GM23338 (cell line): ENCODE measurements at places on chromosomes 5 and 9. TPM values are rescaled to one million over a fixed set of nuclear protein-coding genes. Genes with fewer than 3 reads are reported as not detected.
A peak's percentile ranks its signal among the peaks of the same experiment; 100 is the strongest.

DNA sequence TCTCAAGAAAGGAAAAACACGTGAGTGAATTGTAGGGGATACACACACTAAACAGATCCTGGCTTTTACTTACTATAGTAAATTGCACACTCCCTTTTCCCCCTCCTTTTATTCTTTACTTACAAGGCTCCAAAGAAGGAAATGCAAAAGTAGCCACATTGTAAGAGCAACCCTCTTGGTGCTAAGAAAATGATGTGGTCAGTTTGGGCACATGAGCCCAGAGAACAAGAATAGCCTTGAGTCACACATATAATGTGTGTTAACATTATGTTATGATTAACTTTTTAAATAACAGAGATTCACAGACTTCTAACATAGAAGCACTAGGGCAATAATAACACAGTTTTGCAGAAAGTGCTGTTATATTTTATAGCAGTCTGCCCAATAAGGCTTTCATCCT lies 48.5 kb downstream of the PCSK5 start:
- no peak for DNase-seq

DNA sequence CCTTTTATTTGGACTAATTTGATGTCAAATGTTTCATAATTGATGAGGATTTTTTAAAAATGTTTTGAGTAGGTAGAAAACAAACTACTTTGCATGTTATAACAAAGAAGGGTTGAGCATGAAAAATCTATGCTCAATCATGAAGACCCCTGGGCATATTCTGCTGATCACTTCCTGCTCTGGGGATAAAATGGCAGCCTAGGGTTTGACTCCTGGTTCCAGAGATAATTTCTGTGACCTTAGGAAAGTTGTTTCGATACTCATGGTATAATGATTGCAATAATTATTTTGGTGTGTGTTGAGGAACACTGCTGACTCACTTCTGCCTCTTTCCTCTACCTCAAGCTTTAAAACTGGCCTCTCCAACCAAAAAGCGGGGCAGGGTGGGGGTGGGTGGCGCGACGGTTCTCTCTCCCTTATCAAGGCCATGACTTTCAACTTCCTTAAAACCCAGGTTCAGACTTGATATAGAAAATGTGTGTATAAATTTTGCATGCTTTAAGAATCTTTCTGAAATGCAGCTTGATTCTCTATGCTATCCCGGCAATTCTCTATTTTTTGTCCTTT lies 6.0 kb upstream of the PIP5K1B start:
- no peak for DNase-seq

DNA sequence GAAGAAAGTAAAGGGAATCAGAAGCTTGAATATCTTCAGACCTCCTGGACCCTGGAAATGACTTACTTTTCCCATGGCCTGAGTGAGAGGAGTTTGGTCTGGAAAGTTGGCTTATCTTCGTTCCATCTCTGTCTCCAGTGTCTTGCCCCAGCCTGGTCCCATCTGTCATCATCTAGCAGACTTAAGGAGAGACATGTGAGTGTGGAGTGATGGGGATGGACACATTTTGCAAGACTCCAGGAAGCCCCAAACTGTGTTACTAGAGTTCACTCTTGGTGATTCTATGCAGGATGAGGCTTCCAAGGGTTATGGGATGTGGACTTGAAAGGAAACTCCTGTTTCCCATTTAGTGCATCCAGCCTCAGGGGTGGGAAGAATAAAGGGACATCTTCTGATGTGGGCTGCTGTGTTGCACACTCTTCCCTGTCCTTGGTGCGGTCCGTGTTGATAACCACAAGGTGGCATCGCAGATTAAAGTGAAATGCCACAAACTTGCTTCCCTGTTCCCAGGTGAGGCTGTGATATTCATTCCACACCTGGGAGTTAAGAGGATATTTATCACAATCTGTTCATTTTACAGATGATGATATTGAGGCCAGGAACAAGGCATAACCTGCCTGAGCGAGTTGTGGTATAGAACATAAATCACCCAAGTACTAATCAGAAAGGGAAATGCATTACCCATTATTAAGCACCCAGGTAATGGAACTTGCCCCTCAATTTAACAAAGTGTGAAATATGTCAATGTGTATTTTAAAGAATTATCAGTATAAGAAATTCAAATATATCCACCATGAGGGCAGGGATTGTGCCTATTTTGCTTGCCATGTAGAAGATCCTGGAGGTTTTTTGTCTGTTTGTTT lies 269.9 kb upstream of the PAPPA start:
- peak; percentile 80 for DNase-seq

DNA sequence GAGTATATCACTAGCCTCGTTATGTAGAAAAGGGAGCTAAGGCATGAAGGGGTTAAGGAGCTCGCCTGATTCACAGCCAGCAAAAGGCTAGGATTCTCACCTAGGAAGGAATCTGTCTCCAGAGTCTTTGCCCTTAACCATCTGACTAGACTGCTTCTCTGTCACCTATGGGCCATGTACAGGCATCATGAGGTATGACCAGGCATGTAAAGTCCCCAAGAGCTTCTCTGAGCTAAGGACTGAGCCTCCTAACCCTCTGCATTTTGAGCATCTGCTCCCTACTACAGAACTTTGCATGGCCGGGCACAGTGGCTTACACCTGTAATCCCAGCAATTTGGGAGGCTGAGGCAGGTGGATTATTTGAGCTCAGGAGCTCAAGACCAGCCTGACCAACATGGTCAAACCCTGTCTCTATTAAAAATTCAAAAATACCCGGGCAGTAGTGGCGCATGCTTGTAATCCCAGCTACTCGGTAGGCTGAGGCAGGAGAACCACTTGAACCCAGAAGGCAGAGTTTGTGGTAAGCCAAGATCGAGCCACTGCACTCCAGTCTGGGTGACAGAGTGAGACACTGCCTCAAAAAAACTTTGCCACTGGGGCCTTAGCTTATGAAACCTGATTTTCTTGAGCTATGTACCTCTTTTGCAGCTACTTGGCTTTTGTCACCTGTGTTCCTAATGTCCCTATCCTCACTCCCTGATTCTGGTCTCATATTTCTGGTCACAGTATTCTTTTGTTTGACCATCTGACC lies 33.2 kb upstream of the IL7R start:
- no peak for DNase-seq

DNA sequence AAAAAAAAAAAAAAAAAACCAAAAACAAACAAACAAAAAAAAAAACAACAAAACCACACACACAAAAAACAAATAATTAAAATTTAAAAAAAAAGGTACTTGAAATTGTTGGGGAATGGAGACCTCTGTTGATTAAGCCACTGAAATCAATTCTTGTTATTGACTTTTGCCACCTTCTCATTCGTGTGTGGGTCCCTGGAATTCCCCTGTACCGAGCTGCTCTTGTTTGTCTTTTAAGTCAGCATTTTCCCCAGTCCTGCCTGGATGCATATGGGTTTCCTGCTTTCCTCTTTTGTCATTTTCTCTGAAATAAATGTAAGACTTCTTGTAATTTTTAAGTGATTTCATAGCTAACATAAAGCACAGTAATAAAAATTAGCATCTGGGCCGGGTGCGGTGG lies 45.5 kb downstream of the GPBP1 start:
- DNase-seq: peak; percentile 28

- no peak for DNase-seq
These were observed 45.8 kb upstream of the GRAMD2B start for GRCh38 chr5:126377424-126377823.

- no peak for DNase-seq
These were observed 287.1 kb downstream of the TENT4A start for GRCh38 chr5:7000310-7000709.

DNA sequence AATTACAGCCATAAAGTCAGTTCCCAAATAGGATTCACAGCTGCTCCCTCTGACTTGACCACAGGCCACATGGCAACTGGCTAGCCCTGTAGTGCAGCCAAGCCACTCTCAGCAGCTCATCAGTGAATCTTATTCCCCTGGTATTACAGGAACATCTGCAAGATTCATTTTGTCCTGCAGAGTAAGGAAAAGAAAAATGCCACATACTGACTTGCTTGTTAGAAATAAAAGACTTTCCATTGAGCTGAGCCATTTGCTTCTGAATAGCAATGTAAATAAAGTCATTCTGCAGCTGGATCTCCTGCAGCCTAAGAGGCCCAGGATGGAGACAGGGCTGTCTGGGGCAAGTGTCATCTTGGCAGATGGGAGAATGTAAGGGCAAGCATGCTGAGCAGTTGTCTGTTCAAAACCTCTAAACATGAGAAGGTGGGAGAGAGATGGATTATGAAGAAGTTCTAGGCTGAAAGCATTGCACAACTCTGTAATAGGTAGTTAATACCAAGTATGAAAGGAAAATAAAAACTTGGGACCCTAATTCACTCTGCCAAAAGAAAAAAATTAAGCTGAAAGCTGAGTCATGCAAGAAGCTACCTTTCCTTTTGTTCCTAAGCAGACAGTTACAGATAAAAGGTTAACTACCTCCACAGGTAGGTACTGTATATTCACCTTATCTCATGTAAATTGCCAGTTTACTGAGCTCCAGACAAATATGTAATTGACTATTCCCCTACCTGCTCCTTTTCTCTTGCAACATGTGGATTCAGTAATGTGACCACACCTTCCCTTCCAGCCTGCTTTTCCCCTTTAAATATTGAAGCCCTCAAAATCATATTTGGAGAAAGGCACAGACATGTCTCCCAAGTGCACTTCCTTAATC lies 244.4 kb upstream of the RAI14 start:
- peak; percentile 87 for DNase-seq

GRCh38 chr5:14219800-14220512 lies 76.8 kb downstream of the TRIO start:
- no peak for DNase-seq

GRCh38 chr5:141518618-141519015 lies 29.7 kb downstream of the PCDHGC5 start:
- no peak for DNase-seq

GRCh38 chr5:147760086-147760875 lies 22.2 kb downstream of the JAKMIP2 start:
- no peak for DNase-seq

DNA sequence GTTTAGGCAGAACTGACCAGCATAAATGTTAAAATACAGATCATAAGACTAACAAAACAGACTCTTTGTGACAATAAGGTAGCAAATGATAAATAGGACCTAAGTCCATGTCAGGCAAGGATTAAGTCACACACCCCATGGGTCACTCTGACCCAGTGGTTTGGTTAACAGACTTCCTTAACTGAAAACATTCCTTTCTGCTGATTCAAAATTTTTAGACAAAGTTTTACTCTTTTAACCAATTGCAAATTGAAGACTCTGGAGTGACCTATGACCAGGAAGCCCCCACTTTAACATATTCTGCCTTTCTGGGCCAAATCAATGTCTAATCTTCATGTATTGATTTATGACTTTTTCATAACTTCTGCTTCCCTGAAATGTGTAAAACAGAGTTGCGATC lies 4.9 kb upstream of the NXNL2 start:
- no peak for DNase-seq

GRCh38 chr5:14097998-14098471 lies 45.1 kb upstream of the TRIO start:
- DNase-seq: no peak

Gene NTRK2
- total RNA-seq: 0.03 TPM in 1 of 2 replicates, not detected in the other

Gene GPR151
- not detected in 2 replicates for total RNA-seq

Gene ACOT12
- 1.4 TPM in 1 of 2 replicates, not detected in the other for total RNA-seq

Gene FABP6
- 1.7 and 2.2 TPM in 2 replicates for total RNA-seq

Gene MARCOL
- not detected in 2 replicates for total RNA-seq
